Jurkat, Clone E6-1 (cell line): ENCODE measurements at places on chromosomes 7 and 10.

DNA sequence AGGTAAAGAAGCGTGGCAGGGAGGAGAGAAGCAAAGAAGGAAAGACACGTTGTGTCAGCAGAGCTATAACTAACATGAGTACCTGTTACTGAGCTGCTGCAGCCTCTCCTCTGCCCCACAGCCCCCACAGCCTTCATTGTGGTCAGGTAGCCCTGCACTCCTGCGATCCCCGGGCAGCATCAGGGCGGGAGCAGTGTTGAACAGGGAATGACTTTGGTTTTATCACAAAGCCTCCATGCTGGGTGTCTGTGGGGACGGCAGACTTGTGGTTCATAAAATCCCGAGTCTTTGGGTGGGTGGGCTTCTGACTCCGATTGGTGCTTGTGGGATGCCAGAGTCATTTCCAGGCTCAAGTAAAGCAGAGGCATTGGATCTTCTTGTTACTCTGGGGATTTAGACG, 14.8 kb upstream of the PRKAG2 start:
- DNase-seq: no peak

DNA sequence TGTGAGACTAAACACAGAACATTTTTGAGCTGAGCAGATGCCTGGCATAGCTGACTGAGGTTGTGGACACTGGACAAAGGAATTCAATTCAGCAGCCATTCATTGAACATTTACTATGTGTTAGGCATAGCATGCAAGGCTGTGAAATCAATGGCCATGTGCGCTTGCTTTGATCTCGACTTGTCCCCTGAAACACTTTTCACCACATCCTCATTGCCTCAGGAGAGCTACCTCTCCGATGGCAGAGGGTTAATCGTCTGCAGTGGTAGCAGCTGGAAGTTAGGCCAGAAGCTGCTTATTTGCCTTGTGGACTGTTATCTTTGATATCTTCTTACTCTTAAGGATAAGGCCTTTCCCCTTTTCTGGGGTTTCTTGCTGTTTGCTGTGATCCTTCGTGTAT, 297.8 kb downstream of the AUTS2 start:
- DNase-seq: peak; percentile 38

DNA sequence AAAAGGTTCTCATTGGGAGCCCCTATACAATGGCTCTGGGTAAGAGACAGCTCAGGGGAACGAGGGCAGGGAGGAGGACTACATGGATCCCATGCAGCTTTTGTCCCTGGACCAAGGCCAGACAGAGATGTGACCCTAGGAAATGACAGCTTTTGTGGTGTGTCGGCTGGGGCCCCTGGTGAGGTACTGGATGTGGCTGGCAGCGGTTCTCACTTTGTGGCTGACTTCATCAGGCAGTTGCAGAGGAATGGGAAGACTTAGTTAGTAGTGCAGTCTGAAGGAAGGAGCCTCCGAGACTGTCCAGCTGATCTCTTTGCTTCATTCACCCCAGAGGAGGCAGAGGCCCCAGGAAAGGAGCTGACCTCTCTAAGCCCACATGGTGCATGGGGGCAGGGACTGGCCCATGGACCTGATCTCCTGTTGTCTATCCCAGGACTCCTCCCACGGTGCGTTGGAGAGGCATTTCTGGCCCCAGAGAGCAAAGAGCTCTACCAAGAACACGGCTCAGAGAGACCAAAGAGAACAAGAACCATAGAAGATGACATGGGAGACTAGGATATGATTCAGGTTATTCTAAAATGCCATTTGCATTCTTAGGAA, 202.9 kb downstream of the RPS24 start:
- DNase-seq: no peak

DNA sequence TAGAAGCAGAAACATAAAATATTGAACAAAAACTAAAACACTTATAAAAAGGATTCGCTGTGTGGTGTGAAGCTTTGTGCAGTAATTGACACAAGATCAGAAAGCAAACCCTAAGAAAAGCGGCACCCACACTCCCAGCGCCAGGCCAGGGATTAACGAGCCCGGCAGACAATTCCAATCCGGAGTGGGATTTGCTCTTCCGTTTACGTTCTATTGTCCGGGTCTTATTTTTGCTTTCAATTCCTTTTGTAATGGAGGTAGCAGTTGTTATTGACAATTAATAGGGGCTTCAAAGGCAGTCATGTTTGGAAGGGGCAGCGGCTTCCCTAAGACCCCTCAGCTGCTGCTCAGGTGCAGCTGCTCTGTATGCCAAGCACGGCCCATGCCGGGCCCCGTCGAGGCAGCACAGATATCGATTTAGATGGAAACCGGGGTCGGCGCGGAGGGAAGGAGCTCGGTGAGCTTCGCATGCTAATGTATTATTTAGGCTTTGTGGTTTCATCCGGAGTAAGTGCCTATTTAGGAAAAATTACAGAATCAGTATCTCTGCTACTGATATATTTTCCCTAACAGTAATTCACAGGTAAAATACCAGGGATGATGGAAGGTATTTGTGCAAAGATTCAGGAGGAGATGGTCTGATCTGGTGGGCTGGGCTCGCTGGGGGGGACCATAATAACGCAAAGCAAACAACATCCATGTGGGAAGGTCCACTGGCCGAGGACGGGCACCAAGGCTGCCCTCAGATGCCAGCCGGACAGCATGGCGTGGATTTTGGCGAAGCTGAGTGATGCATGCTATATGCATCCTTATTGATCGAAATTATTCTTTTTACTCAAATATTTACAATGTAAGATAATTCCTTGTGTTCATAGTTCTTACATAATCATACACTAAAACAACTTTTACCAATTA, 561.7 kb downstream of the PTPRN2 start:
- no peak for DNase-seq

DNA sequence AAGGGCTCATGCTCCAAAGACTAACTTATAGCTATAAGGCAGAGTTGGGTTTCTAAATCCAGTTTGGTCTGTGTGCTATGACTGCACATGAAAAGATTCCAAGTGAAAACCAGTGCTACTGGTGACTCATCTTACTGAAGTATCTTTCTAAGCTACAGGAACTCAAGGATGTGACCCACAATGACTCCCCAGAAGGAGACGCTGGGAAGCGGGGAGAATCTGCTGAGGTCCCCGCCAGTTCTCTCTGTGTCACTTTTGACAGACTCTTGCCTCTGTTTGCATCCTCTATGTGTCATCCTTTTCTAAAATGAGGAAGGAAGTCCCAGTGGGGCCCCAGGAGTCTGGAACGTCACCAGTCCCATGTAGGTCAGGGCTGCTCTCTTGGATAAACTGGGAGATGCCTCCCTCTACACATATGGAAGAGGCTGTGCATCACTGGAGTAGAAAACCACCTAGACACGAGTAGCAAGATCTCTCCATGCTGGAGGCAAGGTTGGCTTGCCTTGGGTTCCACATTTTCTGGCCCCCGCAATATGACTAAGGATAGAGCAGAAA, 28.8 kb upstream of the GPR26 start:
- DNase-seq: no peak

DNA sequence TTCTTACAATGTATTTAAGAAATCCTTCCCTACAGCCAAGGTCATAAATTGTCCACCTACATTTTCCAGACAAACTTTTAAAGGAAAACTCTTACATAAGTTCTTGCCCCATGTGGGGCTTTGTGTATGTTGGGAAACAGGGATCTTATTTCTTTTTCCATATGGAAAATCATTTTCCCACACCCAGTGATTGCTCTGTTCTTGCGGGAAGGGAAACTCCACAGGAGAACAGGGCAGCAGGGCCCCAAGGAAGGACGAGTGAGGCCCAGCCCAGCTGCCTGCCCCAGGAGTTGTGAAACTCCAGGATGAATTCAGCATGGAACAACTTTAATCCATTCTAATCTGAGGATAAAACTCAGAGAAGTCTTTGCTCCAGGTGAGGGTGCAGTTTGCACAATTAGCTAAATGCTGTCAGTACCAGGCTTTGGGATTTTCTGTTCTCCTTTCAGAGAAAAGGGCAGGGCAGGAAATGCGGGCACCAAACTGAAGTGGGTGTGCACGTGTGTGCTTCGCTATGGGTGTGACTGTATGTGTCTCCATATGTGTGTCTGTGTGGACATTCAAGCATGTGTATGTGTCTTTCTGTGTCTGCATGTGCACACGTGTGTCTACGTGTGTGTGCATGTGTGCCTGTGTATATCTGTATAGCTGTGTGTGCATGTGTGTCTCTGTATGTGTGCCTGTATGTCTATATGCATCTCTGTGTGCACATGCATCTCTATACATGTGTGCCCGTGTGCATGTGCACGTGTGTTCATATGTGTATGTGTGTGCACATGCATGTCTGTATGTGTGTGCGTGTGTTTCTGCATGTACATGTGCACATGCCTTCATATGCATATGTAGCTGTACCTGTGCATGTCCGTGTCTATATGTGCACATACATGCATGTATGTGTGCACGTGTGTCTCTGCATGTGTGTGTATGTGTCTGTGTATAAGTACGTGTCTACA, 102.0 kb upstream of the FAM20C start:
- DNase-seq: no peak
